Sigmoid colon (tissue), 7 donors: ENCODE measurements at places on chromosomes 5 and 9. TPM values are rescaled to one million over a fixed set of nuclear protein-coding genes. Genes with fewer than 3 reads are reported as not detected.

ACTBL2 gene
- not detected for total RNA-seq

STING1 gene
- total RNA-seq, result 23.3 TPM

CCDC180 gene
- total RNA-seq, result 5.6 TPM

BHMT gene
- total RNA-seq, result 6.6 TPM

DNA sequence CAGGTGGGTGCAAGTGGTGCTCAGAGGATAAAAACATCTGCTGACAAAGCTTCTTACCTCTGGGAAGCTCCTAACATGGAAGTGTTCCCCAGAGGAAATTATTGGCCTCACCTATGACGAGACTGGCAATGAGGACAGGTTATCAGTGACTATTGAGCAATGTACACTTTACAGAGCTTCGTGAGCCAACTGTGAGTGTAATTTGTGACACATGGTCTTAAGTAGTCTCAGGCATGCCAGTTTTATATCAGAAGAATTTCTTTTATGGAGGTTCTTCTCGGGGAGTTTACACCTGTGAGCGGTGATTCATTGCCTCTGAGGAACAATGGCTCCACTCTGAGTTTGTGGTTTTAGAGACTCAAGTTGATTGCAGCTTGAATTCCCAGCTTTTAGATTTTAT is 11.3 kb downstream of the ANKDD1B start:
- no peak for DNase-seq
